CD4-positive, alpha-beta T cell treated with Interleukin-15 for 1 hour (primary cell): ENCODE measurements at places on chromosomes 5 and 9.
A peak's percentile ranks its signal among the peaks of the same experiment; 100 is the strongest.

- DNase-seq = no peak
These were observed 284.2 kb downstream of the SMARCA2 start for GRCh38 chr9:2299156-2299842.

- no peak for DNase-seq
These were observed 23.9 kb upstream of the KDM4C start for GRCh38 chr9:6733831-6734230.

DNA sequence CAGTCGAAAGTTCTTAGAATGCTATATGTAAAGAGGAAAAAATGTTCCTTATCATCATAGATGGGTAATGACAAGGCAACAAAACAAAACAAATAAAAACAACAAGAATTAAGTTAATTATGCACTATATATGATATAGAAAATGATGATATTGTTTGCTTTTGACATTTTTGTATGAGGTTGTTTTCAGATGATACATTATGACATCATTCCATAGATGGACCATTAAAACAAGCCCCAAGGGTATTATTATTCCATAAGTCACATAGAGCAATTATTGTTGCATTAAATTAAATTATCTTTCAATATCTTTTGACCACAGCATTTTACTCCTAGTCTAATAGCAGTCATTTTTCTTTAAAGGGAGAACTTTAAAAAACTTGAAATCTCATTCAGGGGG is 56.5 kb upstream of the RICTOR start:
- DNase-seq = no peak

- no peak for DNase-seq
These were observed 36.2 kb downstream of the STC2 start for GRCh38 chr5:173291722-173292658.

- no peak for DNase-seq
These were observed 1.3 kb downstream of the NPDC1 start for GRCh38 chr9:137044502-137045177.

GRCh38 chr9:128912270-128912853 is 8.4 kb upstream of the PHYHD1 start:
- no peak for DNase-seq

GRCh38 chr5:95892784-95893354 is 68.8 kb downstream of the ELL2 start:
- DNase-seq = peak; percentile 30

DNA sequence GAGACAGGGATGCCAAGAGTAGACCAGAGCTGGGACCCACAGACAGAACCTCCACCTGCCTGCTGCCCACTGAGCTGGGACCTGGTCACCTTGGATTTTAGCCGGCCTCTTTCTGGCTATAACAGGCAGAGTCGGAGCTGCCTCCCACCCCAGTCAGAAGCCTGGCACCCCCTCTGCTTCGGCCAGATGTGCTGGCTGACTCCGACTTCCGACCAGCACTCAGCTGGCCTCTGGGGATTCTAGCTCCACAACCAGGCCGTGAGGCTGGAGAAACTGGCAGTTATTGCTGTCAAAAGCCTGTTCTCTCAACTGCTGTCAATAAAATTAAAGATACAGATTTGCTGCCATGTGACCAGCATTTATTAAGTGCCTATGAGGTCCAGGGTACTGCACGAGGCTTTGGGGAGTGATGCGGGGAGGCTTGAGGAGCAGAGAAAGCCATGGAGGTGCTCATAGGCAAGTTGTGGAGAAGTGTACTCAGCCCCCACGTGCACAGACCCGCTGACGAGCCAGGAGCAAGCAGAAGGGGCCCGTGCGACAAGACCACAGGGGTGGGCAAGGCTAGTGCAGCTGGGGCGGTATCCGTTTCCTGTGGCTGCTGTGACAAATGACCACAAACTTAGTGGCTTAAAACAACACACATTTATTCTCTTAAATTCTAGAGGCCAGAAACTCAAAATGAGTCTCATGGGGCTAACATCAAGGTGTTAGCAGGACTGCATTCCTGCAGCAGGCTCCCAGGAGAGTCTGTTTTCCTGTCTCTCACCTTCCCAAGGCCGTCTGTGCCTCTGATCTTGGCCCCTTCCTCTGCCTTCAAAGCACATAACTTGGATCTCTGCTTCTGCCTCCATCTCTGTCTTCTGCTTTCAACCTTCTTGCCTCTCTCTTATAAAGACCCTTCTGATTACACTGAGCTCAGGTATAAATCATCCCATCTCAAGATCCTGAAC is 13.1 kb downstream of the GFI1B start:
- DNase-seq = no peak
